ENCODE measurements at places on chromosomes 1 and 21.

DNA sequence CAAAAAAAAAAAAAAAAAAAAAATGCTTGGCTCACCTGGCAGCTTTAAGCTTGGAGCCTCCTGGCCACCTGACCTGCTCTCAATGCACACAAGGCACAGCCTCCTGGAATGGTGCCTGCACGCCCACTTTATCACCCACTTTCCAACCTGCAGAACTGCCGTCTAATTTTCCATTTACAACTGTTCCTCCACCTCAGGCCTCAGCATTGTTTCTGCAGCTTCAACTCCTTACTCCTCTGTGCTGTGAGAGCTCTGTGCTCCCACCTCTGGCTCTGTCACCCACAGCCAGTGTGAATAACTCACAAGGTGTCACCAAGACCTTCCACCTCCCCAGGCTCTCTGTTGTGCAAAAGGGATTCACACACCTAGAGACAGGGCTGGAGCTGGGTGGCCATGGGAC is 38.7 kb upstream of the GPR157 start:
- no peak for DNase-seq

DNA sequence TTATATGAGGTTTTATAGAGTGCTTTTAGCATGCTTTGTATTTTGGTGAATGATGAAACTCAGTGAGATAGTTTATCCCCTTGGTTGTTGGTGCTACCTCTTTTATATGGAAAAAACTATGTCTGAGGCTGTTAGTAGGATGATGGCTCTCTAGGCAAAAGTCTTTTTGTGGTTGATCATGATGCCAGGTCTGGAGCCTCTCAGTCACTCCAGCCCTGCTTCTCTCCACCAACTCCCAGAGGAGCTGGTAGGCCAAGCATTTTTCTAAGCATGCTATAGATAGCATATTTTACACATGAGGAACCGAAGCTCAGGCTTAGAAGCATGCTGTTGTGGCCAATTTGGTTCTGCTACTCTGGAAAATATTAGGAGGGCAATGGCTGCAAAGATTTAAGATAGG is 82.2 kb downstream of the FMN2 start:
- peak; percentile 61 for DNase-seq

DNA sequence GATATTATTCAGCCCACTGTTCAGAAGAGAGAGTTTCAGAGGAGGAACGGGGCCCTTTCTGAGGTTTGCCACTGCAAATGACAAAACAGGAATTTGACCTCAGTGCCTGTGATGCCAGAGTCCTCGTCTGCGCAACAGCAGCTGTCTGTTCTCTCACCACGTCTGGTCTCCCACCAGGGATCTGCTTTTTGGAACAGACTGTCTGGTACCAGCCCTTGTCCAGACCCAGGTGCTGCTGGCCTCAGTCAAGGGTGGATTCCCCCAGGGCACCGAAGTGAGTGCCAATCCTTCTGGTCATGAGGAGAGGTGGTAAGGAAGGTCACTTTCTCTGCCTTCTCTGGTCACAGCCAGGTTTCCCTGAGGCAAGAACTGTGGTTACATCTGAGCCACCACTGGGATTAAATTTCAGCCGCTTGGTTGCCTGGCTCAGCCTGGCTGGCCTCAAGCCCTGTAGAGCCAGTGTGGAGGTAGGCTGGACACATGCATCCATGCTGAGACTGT is 2.3 kb upstream of the BCAN start:
- DNase-seq = no peak

- peak; percentile 21 for DNase-seq
Measured at GRCh38 chr1:151612501-151613281, 841 bp downstream of the SNX27 start.

DNA sequence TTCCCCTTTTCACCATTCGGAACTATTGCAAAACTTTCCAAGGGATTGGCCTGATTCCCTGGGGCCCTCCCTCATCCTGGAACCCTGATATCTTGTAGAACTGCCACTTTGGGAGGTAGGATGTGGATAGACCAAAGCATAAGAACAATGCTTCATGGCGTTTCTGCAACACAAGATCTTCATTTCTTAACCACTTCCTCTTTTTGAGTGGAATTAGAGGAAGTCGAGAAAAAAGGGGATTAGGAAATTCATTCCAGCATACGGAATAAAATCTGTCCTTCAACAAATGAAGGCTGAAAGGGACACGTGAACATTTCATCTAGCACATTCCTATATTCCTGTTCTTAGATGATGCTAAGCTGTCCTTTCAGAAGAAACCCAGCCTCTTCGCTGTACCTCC is 149.3 kb downstream of the HUNK start:
- no peak for DNase-seq

GRCh38 chr1:84888753-84889152 is 4.3 kb downstream of the LPAR3 start:
- no peak for DNase-seq

GRCh38 chr1:146035048-146035423 is 13.5 kb upstream of the HJV start:
- DNase-seq = no peak
